ENCODE measurements at places on chromosomes 4 and X. TPM values are rescaled to one million over a fixed set of nuclear protein-coding genes. Genes with fewer than 3 reads are reported as not detected.

Gene FDCSP
- 2,729 TPM for total RNA-seq

Gene F9
- not detected for total RNA-seq

Gene AMER1
- 6.7 TPM for total RNA-seq

Gene PIM2
- 13.9 TPM for total RNA-seq

Gene ADH7
- not detected for total RNA-seq

Gene CLGN
- 2.1 TPM for total RNA-seq

Gene CC2D2A
- total RNA-seq: 11.8 TPM

Gene FAM47E
- 0.57 TPM for total RNA-seq

Gene GALNT7
- 47.7 TPM for total RNA-seq

Gene LAMTOR3
- 21.5 TPM for total RNA-seq

Gene STAP1
- not detected for total RNA-seq

Gene XG
- not detected for total RNA-seq

Gene WDR1
- 188 TPM for total RNA-seq

Gene GAGE1
- not detected for total RNA-seq

Gene TRIML2
- total RNA-seq: not detected
